ENCODE measurements at places on chromosomes 13 and 19.

GRCh38 chr19:1634242-1634937 is 18.0 kb downstream of the TCF3 start:
- DNase-seq = no peak

DNA sequence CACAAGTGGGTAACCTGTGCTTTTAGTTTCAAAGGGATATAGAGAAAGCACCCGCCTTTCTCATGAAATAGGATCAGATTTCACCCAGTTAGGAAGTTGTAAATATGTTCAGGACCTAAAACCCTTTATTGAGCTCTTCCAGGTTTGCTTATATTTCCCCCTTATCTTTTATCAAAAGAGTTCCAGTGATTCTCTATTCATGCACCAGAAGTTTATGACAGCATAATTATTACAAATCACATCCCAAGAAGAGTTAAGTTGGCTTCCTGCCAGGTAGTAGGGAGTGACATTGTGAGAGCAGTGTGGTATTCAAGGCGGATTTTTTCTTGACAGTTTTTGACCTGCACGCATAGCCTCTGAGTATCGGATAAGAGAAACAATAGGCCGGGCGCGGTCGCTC is 190.3 kb downstream of the STK24 start:
- DNase-seq = no peak

GRCh38 chr19:14475251-14476073 is at the start of gene PTGER1:
PTGER1 (minus strand) TSS chr19:14475354; CDS start chr19:14474320, 1,034 bp downstream.
- no peak for DNase-seq

GRCh38 chr13:99256283-99256682 is 1.9 kb downstream of the GPR18 start:
- no peak for DNase-seq

GRCh38 chr13:51786425-51787265 is 17.3 kb downstream of the DHRS12 start:
- DNase-seq = no peak

- DNase-seq = no peak
These were observed 5.7 kb downstream of the ATP4A start for GRCh38 chr19:35557539-35558399.

GRCh38 chr13:109913186-109913585 is 126.8 kb upstream of the IRS2 start:
- no peak for DNase-seq

DNA sequence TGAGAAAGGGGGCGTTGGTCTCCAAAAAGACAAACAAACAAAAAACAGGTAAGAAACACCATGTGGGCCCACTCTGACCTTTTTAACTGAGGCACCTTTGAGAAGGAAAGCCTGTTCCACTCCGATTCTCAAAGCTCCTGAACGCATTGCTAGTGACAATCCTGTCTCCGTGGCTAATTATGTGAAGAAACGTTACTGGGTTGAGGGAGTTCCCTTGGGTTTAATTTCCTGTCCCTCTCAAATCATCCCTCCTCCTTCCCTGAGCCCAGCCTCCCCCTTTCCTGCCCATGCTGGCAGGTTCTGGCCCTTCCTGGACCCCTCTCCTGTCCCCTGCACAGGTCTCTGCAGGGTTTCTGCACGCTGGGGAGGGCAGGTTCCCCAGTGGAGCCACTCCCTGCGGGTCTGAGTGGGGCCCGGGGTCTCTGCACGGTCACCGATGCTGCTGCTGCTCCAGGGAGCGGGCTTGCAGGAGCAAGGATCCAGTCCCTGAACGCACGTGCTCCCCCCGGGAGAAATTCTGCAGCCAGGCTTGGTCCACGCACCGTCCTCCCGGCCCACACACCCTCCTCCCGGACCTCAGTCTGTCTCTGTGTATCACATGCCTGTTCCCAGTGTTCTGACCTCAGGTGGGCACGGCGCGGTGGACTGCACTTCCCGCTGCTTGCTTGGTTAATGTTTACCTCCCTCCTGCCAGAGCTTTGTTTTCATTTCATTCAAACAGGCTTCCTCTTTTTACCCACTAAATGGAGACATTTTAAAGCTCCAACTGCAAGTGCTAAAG is 76.4 kb upstream of the MCF2L start:
- DNase-seq = no peak

DNA sequence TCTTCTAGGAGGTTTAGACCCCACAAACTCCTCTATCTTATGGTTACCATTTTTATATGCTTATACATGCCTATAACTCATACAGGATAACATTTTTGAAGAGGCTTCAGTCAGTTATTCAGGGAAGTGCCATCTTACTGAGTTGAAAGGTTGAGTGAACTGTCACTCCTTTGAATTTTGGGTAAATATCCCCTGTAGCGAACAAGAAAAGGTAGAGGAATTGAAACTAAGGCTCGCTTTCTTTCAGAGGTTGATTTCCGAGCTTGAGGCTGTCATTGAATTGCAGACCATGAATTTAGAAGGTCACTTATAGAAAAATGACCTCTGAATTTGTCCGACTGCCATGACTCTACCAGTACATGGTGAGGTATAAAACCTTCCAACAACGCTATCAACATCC is 35.1 kb downstream of the MICU2 start:
- no peak for DNase-seq

- DNase-seq = no peak
These were observed 614.4 kb downstream of the KCTD12 start for GRCh38 chr13:76271728-76272232.

DNA sequence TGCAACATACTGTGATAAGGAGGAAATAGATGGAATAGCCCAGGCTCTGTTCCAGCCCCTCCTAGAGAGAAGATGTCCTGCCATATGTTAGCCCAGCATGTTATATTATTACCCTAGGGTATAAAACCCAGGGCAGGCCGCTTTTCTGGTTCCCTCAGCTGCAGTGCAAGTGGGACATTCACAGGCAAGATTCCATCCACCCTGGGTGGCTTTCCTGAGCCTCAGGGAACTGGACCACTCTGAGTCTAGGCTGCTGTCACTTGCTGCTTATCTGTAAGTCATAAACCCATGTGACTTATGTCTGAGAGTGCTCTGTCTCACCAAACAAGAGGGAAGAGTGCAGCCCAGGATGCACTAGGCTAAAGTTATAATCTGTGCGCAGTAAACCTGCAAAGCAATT is 413.2 kb downstream of the MZT1 start:
- DNase-seq = no peak

GRCh38 chr13:103187721-103188156 is 121.5 kb upstream of the SLC10A2 start:
- DNase-seq = no peak

DNA sequence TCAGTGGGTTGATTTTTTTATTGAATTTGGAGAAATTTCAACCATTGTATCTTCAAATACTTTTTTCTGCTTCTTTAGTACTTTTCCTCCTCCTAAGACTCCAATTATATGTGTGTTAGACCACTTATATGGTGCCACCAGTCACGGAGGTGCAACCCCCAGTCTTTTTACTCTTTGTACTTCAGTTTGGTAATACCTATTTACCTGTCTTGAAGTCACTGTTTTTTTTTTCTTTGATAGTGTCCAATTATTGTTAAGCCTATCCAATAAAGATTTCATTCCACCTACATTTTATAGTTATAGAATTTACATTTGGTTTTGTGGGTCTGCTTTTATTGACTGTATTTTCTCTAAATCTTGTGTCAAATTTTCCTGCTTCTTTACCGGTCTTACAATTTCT is 14.9 kb downstream of the ZNF283 start:
- no peak for DNase-seq

DNA sequence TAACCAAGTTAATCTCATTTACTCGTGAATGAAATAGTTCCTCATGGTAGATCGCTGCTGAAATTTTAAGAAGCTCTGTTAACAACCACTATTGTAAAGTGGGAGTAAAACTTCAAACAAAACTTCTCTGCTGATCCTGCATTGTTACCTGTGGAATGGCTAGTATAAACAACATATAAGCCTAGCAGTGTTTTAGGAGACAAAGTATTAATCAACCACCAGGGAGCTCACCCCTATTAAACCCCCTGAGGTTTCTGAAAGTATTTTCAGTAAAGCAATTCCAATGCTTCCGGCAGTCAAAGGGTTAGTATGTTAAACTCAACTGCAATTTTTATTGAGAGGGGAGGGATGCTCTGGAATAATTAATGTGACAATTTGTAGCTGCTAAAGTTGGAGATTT is 30.0 kb upstream of the PCDH17 start:
- DNase-seq = no peak

- no peak for DNase-seq
These were observed 31.3 kb upstream of the ASF1B start for GRCh38 chr19:14167576-14168138.

- DNase-seq = no peak
These were observed 34.4 kb downstream of the KLF2 start for GRCh38 chr19:16359074-16359473.

DNA sequence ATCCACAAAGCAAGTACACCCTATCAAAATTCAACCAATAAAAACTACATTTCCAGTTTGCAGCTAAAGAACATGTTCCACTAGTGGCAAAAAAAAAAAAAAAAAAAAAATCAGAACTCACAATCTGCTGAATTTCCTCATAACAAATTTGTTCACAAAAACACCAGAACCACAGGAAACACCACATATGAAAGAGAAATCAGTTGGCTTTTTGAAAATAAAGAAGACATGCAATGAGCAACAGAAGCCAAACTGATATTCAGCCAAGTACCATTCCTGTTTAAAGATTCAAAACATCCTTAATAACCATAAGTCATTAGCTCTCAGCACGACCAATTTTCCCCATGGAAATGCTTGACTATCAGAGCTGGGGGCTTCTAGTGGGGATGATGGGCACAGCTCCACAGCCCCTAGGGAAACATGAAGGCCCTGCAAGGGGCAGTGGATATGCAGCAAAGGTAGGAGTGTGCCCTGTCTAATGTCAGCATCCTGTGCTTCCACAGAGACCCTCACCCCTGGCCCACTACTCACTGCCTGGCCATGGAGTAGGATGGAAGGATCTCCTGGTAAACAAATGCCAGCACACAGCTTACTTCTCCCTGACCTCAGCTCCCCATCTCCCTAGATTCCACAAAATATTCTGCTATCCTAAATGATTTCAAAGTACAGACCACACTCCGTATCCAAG is 74.0 kb upstream of the DOCK9 start:
- DNase-seq = no peak

DNA sequence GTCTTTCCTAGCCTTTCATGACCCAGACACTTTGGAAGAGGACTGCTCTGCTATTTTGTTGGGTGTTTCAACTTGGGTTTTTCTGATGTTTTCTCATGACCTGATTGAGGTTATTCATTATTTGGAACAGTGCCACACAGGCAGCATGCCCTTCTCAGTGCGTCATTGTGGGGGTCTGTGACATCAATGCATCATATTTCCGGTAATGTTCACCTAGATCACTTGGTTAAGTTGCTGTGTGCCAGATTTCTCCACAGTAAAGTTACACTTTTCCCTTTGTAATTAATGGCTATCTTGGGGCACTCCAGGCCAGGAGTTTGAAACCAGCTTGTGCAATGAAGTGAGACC is 124.4 kb downstream of the SIPA1L3 start:
- no peak for DNase-seq

Measured in tibial nerve (tissue), 4 donors.